ENCODE measurements at places on chromosomes 6 and 20. TPM values are rescaled to one million over a fixed set of nuclear protein-coding genes. Genes with fewer than 3 reads are reported as not detected.

DNA sequence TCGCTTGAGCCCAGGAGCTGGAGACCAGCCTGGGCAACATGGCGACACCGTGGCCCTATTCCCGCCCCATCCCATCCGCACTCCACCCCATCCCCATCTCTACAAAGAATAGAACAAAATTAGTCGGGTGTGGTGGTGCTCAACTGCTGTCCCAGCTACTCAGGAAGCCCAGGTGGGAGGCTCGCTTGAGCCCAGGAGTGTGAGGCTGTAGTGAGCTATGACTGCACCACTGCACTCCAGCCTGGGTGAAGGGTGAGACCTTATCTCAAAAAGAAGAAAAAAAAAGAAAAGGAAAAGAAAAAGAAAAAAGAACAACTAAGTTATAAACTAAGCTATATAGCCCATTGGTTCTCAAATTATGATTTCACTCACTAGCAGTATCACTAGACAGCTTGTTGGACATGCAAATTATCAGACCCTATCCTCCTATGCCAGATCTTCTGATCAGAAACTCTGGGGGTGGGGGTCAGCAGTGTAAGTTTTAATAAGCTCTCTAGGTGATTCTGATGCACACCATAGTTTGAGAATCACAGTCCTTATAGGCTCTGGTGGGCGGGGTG lies 491 bp upstream of the ITCH start:
- H3K27ac ChIP-seq, result no peak overlapping the region
- peak overlapping the region; percentile 89 for H3K4me3 ChIP-seq
- peaks cover 45% of the 10 kb centered on the region for H3K4me1 ChIP-seq
- no peaks in the 10 kb centered on the region for H3K36me3 ChIP-seq
- no peaks in the 10 kb centered on the region for H3K27me3 ChIP-seq

GRCh38 chr20:21126581-21126870 lies 644 bp downstream of the KIZ start:
- H3K4me1 ChIP-seq, result peaks cover 5% of the 10 kb centered on the region
- H3K27me3 ChIP-seq, result no peaks in the 10 kb centered on the region
- DNase-seq, result peak; percentile 44
- no peak overlapping the region for H3K27ac ChIP-seq
- H3K4me3 ChIP-seq, result peak overlapping the region; percentile 98

- no peaks in the 10 kb centered on the region for H3K27me3 ChIP-seq
- H3K4me3 ChIP-seq, result no peak overlapping the region
- DNase-seq, result no peak
- H3K27ac ChIP-seq, result no peak overlapping the region
- peaks cover 54% of the 10 kb centered on the region for H3K36me3 ChIP-seq
- no peaks in the 10 kb centered on the region for H3K4me1 ChIP-seq
These were observed 21.8 kb downstream of the SERPINB6 start for GRCh38 chr6:2949536-2950083.

DNA sequence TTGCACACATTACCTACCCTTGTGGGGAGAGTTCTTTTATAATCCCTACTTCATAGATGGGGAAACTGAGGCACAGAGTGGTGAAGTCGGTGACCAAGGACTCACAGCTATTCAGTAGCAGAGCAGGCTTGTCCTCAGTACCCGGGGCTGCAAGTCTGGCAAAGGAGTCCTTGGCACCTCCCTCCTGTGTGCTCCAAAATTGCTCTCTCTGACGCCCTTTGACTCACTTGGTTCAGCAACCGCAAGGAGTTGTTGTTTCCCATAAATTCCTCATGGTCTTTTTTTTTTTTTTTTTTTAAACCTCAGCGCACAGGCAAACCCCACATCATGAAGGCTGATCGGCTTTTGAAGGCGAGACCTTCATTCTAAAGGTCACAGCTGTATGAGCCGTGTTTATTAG lies 143.2 kb downstream of the CEBPB start:
- no peak overlapping the region for H3K4me3 ChIP-seq
- H3K36me3 ChIP-seq, result no peaks in the 10 kb centered on the region
- H3K27ac ChIP-seq, result no peak overlapping the region

DNA sequence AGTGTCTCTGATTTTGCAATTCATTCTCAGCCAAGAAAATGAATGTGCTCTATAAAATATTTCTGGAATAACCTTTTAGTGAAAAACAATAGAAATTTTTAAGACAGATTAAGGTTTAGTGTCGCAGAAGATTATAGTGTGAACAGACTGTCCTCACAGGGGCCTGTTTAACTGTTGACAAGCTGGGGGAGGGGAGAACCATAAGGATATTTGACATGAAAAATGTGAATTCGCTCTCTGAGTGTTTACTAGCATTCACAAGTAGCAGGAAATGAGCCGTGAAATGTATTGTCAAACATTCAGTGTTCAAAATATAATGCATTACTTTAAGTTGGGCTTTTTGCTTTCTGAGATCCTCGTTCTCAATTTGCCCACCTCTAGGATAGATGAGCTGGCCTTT lies 134.8 kb upstream of the TSHZ2 start:
- H3K4me3 ChIP-seq, result no peak overlapping the region
- H3K36me3 ChIP-seq, result no peaks in the 10 kb centered on the region
- DNase-seq, result no peak
- H3K27me3 ChIP-seq, result no peaks in the 10 kb centered on the region
- no peaks in the 10 kb centered on the region for H3K4me1 ChIP-seq

The MYO6 gene
- 55.6 TPM for total RNA-seq

The DEFB116 gene
- not detected for total RNA-seq

The PTCRA gene
- 2.0 TPM for total RNA-seq

DNA sequence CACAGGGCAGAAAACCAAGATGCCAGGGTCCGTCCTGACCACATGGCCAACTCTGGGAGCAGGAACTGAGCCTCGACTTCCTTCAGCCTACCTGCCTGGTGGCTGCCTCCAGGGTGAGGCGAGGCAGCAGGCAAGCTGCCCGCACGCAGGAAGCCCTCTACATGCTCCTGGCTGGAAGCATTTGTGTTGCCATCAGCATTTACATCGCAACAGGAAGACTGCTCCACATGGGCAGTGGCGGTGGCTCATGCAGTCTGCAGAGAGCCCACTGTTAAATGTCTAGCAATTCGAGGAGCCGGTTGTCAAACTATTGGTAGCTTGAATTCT lies 233.8 kb downstream of the SYNDIG1 start:
- no peaks in the 10 kb centered on the region for H3K4me1 ChIP-seq
- no peak overlapping the region for H3K4me3 ChIP-seq
- H3K36me3 ChIP-seq, result no peaks in the 10 kb centered on the region
- no peak for DNase-seq
- no peak overlapping the region for H3K27ac ChIP-seq

GRCh38 chr6:161192636-161193411 lies 81.0 kb downstream of the AGPAT4 start:
- H3K27me3 ChIP-seq, result no peaks in the 10 kb centered on the region
- no peak for DNase-seq
- H3K36me3 ChIP-seq, result no peaks in the 10 kb centered on the region
- H3K4me3 ChIP-seq, result no peak overlapping the region

The SLC26A8 gene
- 1.5 TPM for total RNA-seq

The HMGCLL1 gene
- 4.2 TPM for total RNA-seq

GRCh38 chr20:25676164-25676809 lies 20.4 kb downstream of the ZNF337 start:
- no peak for DNase-seq
- H3K27me3 ChIP-seq, result no peaks in the 10 kb centered on the region
- H3K27ac ChIP-seq, result no peak overlapping the region
- H3K4me3 ChIP-seq, result no peak overlapping the region
- no peaks in the 10 kb centered on the region for H3K4me1 ChIP-seq

GRCh38 chr6:113649276-113649675 lies 207.9 kb upstream of the MARCKS start:
- no peaks in the 10 kb centered on the region for H3K36me3 ChIP-seq
- DNase-seq, result no peak

GRCh38 chr6:137006056-137006455 lies 38.7 kb downstream of the IL20RA start:
- H3K4me1 ChIP-seq, result no peaks in the 10 kb centered on the region
- H3K36me3 ChIP-seq, result no peaks in the 10 kb centered on the region
- H3K4me3 ChIP-seq, result no peak overlapping the region

The FNDC11 gene
- 0.23 TPM for total RNA-seq

DNA sequence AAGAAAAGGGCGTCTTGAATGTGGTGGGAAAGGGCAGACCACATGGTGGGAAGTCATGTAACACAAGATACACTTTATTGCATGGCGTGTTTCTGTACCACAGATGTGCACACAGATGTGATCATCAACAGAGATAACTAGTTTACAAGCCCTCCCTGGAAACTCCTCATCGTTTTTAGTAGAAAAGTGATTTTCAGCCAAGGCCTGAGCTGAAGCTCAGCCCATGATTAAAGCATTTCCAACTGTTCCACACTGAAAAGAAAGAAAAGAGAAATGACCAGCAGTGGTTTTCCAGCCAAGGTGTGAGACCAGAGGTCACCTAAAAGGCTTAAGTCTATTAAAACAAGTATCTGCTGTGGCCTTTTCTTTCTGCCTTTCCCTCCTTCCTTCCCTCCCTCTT lies 463.9 kb upstream of the JAG1 start:
- H3K27ac ChIP-seq, result no peak overlapping the region
- no peak for DNase-seq
- H3K36me3 ChIP-seq, result no peaks in the 10 kb centered on the region
- H3K4me3 ChIP-seq, result no peak overlapping the region
- H3K27me3 ChIP-seq, result no peaks in the 10 kb centered on the region

DNA sequence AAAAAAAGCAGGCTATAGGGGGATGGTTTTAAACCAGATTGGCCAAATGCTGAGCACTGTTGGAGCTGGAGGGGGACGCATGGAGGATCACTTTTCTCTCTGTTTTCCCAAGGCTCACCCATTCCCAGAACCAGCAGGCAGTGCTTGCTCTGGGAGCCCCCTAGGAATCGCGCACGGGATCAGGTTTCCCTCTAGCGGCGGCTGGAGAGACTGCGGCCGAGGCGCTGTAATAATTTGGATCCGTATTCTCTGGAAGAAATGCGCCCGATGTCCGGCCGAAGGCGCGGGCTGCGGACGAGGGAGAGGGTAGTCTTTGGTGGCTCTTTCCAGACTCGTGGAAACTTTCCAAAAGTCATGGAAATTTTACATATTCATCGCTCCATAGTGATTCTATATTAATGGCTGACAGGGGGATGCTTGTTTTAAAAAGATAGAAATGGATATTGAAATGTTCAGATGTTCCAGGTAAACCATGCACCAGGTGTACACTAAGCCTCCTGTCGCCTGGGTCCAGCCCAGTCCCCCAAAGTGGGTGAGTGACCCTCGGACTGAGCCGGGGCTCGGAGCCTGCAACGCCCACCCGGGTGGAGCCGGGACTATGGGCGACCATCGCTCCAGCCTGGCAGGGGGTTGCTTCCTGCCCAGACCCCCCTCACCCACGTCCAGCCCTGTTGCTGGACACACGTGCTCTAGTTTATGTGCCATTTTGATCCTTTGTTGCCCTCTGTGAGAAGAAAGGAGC lies 78.7 kb upstream of the PHACTR3 start:
- no peak overlapping the region for H3K4me3 ChIP-seq
- no peaks in the 10 kb centered on the region for H3K4me1 ChIP-seq
- no peaks in the 10 kb centered on the region for H3K36me3 ChIP-seq
- no peak overlapping the region for H3K27ac ChIP-seq

The SRXN1 gene
- 40.9 TPM for total RNA-seq

DNA sequence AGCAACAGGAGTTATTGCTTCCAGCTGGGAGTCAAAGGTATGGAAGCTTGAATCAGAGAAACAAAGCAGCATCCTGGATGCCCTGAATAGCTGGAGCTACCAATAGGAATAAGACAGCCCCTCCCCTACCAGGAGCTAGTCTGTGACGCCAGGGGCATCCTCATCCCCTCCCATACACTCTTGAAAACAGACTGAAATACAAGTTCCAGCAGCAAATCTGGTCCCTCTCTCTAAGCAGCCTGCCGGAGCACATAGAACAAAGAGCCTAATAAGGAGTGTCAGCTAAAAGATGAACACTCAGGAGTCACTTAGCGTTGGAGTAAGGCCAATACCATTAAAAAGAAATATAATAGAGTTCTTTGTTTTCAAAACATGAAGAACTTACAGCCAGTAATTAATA lies 25.6 kb downstream of the FILIP1 start:
- no peaks in the 10 kb centered on the region for H3K27me3 ChIP-seq
- DNase-seq, result no peak
- H3K4me1 ChIP-seq, result peaks cover 5% of the 10 kb centered on the region
- no peak overlapping the region for H3K4me3 ChIP-seq

The TAF11 gene
- total RNA-seq, result 22.6 TPM

The RBPJL gene
- not detected for total RNA-seq

DNA sequence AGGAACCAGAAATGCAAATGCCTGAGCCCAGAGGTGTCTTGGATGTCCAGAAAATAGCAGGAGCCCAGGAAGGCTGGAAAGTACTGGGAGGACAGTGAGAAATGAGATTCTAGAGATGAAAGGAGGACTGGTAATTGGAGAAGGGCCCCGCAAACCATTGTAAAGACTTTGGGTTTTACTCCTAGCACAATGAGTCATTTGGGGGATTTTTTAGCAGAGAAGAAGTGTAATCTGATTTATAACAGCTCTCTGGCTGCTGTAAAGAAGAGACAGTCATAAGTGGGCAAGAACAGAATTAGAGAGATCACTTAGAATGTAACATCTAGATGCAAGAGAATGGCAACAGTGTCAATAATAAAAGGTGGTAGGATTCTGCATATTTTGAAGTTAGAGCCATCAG lies 40.2 kb downstream of the SLC35F1 start:
- no peaks in the 10 kb centered on the region for H3K27me3 ChIP-seq
- H3K27ac ChIP-seq, result no peak overlapping the region
- no peak for DNase-seq
- no peaks in the 10 kb centered on the region for H3K4me1 ChIP-seq
- no peak overlapping the region for H3K4me3 ChIP-seq

The PRR18 gene
- total RNA-seq, result 0.94 TPM

DNA sequence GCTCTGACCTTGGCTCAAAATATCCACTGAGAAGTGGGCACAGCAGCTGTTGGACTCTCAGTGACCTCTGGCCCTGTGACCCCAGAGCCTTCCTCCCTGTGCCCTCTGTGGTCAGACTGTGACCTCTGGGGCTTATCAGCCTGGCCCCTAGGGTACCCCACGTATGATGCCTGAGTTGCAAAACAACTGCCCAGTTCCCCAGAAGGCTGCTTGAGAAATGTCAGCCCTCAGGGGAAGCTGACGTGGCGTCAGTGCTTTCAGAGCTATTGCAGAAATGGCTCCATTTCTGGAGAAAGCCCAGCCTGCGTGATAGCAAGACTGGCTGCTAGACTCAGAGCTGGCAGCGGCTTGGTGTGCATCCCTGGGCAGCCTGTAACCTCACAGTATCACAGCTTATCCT lies 31.5 kb upstream of the TGM2 start:
- H3K4me3 ChIP-seq, result no peak overlapping the region
- H3K27me3 ChIP-seq, result no peaks in the 10 kb centered on the region
- no peaks in the 10 kb centered on the region for H3K4me1 ChIP-seq
- no peaks in the 10 kb centered on the region for H3K36me3 ChIP-seq

DNA sequence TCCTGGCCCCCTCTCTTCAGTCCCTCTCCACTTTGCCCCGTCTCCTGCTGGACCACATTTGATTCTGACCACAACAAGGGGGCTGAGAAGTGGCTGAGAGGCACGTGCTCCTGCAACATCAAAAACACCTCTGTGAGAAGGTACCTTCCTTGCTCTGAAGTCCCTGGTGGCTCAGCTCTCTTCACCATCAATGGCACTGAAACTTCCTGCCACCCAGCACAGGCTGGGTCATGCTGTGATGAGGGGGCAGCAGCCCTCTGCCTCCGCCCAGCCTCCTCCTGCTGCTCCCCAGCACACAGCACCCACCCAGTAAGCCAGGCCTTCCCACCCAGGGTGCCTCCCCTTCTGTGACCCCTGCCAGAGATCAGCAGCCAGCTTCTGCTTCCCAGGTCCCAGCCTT lies 10.3 kb downstream of the ZMYND8 start:
- H3K4me1 ChIP-seq, result peaks cover 42% of the 10 kb centered on the region
- no peaks in the 10 kb centered on the region for H3K36me3 ChIP-seq
- H3K4me3 ChIP-seq, result no peak overlapping the region
- no peak for DNase-seq

- no peak overlapping the region for H3K27ac ChIP-seq
- no peaks in the 10 kb centered on the region for H3K36me3 ChIP-seq
- DNase-seq, result no peak
- H3K27me3 ChIP-seq, result no peaks in the 10 kb centered on the region
- H3K4me3 ChIP-seq, result no peak overlapping the region
These were observed 239.0 kb upstream of the STXBP5 start for GRCh38 chr6:146965110-146965689.

The ARMH2 gene
- total RNA-seq, result 0.50 TPM
